ENCODE measurements at places on chromosomes 11 and 22.

DNA sequence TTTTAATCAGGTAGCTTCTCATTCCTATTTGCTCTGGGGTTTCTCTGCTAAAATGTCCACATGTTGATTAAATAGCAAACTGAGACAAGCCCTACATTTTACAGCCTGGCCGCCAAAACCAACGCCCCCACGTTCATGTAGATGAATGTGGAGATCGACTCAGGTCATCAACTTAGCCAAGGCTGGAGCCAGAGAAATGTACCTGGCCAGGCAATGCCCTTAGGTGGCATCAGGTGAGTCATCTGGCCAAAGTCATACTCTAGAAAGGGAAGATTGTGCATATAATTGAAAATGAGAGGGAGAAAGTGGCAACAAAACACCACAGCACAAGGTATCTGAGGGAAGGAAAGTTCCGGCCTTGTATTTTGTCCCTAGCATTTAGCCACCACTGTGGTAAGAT, 37.1 kb upstream of the CCDC89 start:
- DNase-seq, result no peak

DNA sequence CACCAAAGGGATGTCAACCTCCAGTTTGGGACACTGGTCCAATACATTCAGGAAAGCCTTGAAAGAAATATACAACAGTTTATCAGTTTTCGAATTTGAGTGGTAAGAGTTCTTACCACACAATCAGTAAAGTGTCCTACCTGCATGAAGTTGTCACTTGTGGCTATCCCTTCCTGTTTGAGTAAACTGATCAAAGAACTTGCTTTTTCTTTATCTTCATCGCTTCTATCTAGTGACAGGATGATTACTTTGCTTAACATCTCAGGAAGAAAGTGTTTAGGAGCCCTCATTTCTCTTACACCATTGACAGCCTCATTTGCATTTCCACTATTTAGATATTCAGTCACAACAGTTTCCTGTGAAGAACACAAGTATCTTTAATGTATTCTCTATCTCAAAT, 8.4 kb downstream of the EIF4G2 start:
- no peak for DNase-seq

- DNase-seq, result no peak
Observed at GRCh38 chr22:47115921-47116320, 353.5 kb downstream of the TBC1D22A start.

GRCh38 chr11:100774132-100774531, 87.0 kb downstream of the ARHGAP42 start:
- DNase-seq, result no peak

GRCh38 chr11:680476-680875, 14.5 kb downstream of the DEAF1 start:
- DNase-seq, result no peak

DNA sequence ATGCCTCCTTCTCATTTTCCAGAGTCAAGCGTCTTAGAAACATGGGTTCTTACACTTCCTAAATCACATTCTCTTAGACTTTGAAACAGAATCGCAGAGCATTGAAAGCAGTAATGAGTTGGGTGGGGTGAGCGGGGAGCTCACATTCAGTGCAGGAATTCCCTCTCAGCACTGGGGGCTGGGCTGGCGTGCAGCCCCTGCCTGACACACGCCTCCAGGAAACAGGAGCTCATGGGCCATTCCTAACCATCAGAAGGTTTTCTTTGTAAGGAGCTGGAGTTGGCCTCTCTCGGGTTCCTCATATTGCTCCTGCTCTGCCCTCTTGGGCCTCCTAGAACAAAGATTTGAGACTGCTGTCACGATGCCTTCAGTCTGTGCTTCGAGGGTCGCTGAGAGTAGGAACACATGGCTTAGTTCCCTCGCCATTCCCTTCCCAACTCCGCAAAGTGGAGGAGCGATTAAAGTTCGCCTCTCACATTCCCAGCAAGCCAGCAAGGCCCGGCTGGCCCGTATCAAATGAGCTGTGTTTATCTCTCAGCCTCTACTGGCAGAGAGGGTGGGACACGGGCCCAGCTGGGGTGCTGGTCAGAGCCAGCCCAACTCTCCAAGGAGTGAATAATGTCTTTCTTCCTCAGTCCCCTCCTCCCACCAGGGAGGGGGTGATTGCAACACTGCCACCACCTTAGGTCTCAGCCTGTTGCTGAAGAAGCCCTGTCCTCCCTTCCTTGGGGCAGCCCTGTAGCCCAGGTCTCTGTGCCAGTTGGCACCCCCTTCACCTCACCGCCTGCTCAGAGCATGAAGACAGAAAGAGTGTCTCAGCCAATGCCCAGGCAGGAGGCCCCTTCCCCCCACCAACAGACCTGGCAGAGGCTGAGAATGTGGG, 10.4 kb downstream of the CHRDL2 start:
- DNase-seq, result peak; percentile 85

- no peak for DNase-seq
Observed at GRCh38 chr22:20573176-20573832, 65.9 kb downstream of the MED15 start.

DNA sequence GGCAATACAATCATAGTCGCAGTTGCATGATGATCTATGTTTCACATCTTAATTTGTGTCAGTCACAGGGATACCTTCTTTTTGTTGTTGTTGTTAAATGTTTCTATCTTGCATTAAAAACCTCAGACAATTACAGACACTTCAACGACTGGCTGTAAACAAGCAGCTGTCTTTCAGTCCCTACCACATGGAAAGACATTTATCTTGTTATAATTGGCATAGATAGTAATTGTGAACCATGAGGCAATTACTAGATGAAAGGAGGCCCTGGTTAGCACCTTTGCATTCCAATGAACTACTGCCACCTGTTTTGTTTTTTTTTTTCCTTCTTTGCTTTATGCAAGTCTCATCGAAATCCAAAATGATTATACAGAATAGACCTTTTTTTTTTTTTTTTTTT, 416.8 kb downstream of the LRRC4C start:
- DNase-seq, result no peak

DNA sequence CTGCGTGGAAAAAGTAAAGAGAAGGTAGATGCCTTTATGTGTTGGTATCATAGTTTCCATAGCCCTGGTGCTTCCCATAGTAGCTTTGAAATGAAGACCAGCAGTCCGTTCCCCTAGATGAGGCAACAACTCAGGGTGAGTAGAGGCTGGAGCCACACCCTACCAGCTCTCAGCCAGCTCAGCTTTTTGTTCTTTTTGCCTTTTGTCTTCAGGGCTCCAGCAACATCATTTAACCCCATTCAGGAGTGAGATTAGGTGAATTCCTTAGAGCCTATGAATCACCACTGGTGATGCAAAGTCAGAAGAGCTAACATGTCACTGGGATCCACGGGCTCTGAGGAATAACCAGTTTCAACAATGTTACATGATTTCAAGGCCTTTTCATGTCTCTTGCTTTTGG, 14.0 kb upstream of the SESN3 start:
- no peak for DNase-seq

GRCh38 chr11:117712530-117712929, 84.5 kb downstream of the DSCAML1 start:
- DNase-seq, result no peak

GRCh38 chr11:6452219-6452618, 11.4 kb upstream of the HPX start:
- no peak for DNase-seq

DNA sequence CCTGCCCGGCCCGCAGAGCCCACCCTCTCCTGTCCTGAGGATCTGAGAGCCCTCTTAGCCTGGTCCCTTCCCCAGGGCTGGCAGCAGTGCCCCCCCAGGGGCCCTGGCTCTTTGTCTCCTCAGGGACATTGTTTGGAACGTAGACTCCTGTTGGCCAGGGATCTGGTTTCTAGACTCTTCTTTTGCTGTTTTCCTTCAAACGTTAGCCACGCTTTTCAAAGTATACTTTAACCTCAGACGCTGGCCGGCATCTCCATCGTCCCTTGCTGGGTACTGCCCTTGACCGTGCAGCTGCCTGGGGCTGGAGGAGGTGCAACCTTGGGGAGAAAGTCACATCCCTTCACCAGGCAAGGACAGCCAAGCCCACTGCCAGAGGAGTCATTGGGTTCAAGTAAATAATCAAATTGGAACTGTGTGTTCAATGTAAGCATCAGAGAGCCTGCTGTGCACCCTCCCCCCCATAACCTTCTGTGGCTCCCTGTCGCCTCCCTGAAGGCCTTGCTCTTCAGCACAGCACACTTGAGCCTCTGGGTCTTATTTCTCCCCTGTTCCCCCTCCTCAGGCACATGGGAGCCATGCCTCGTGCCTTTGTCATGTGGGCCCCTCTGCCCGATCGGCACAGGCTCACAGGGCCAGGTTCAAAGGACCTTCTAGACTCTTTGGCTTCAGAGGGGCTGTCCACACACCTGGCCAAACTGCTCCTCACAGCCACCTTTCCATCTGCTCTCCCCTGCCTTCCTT, 21.8 kb upstream of the WNT7B start:
- DNase-seq, result no peak

GRCh38 chr11:106959386-106959785, 58.9 kb downstream of the GUCY1A2 start:
- no peak for DNase-seq

DNA sequence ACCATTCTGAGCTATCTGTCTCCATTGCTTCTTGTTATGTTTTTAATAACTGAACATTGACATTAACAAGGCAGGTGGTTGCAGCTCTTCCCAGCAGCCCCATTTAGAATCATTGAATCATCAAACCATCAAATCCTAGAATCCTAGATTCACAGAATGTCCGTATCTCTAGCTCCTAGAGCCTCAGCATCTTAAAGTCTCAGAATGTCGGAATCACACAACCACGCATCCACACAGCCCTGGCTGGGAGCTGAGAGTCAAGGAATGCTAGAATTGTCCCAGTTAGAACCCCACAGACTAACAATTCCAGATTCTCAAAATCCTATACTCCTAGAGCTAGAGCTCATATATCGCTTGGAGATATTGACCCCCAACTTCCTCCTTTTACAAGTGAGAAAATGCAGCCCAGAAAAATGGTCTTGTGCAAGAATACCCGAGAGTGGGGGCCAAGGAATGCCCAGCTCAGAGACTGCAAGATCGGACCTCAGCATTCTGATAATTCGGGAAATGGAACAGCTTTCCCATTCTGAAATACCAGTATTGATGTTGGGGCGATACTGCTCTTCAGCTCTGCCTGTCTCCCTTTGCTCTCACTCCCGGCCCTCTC, 38.8 kb downstream of the PDE2A start:
- peak; percentile 76 for DNase-seq

GRCh38 chr22:27676545-27677213, 124.9 kb downstream of the MN1 start:
- DNase-seq, result no peak

DNA sequence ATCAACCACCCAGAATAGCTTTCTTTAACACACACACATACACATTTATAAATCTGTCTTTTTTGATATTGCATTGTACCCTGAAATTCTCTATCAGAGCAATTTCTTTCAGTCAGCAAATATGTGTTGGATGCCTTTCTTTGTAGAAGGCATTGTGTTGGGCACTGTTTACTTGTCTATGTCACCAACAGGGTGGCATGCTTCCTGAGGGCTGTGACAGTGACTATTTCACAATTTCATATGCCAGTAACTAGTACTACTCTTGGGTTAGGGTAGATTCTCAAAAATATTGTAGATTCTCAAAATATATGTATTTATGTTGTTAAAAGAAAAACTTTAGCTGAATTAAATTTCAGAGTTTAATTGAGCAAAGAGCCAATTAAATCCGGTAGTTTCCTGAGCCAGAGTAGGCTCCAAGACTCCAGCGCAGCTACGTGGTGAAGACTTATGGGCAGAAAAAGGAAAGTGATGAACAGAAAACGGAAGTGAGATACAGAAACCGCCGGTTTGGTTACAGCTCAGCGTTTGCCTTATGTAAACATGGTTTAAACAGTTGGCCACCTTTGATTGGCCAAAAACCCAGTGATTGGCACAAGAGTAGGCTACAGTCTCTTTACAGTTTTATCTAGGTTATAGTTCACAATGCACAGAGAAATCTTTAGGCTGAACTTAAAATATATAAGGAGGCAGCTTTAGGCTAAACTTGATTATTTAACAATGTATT, 723.3 kb downstream of the NTM start:
- DNase-seq, result no peak

DNA sequence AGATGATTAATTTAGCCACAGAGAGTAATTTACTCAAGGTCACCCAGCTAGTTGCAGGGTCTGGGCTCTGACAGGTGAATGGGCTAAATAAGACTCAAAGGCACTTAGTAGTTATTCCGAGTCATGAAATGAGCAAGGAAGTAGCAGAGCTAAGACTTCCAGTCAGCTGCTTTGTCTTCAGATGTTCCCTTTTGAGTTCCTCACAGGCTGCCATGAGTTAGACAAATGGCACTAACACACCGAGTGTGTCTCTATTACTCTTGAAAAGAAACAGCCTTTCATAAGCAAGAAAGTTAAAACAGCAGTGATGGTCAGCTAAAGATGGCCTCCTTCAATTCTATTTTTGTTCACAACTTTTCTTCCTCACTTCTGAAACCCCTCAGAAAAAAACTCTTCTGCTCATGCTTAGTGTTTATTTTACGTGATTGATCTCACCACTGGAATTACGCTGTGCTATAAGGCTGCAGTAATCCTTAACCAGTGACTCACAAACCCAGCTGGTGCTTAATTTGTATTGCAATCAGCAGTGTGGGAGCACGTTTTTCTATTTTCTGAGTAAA, 389.1 kb downstream of the AASDHPPT start:
- no peak for DNase-seq

DNA sequence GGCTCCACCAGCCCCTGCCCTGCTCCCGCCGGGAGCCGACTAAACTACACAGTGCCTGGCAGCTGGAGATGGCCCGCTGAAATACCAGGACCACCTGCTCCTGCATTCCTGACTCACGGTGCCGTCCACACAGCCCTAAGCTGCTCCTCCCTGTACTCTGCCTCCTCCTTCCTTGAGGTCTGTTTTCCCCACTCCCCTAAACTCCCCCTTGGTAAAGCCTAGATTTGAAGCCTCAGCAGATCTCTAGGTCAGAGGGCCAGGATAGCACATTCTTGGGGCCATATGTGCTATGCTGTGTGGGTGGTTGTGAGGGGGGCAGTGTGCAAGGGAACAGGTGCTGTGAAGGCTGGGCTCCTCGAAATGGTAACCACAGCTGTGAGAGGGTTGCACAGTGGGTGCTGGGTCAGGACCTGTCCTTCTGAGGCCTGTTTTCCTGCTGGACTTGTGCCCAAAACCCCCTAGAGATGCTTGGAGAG, 9.7 kb downstream of the LRFN4 start:
- DNase-seq, result no peak

- no peak for DNase-seq
Observed at GRCh38 chr11:35856756-35857155, 87.1 kb upstream of the LDLRAD3 start.

DNA sequence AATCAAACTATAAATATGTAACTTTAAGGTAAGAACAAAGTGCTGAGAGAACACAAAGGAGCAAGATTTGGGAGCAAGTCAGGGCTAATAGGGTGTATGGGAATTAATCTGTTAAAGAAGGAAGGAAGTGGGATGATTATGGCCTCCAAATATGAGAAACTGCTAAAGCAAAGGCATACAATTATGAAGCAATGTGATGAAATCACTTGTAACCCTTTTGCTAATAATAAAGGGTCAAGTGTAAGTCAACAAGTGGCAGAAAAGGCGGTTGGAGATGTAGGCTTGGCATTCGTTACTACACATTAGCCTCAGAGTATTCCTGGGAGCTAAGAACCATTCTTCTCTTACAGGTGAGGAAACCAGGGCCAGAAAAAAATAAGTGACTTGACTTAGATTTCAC, 1002.3 kb upstream of the TENM4 start:
- no peak for DNase-seq

- no peak for DNase-seq
Observed at GRCh38 chr11:106969644-106970355, 48.5 kb downstream of the GUCY1A2 start.
